Skeletal muscle tissue (tissue), 5 donors: ENCODE measurements at places on chromosomes 4 and X. TPM values are rescaled to one million over a fixed set of nuclear protein-coding genes. Genes with fewer than 3 reads are reported as not detected.

The NIPAL1 gene
- 1.0 TPM for total RNA-seq

The INTU gene
- 9.9 TPM for total RNA-seq

The SYNPO2 gene
- 34.4 TPM for total RNA-seq

The SPACA5 gene
- total RNA-seq: not detected

The UGT2A3 gene
- not detected for total RNA-seq

The GAGE12J gene
- not detected for total RNA-seq
